NCI-H526 treated with DMSO at 0.1 percent for 48 hours (cell line): ENCODE measurements at places on chromosomes 2 and 18.
A peak's percentile ranks its signal among the peaks of the same experiment; 100 is the strongest.

- no peak for DNase-seq
Observed at GRCh38 chr2:176751314-176752227, 461.0 kb upstream of the HNRNPA3 start.

GRCh38 chr2:9135822-9136558, 70.6 kb upstream of the ASAP2 start:
- DNase-seq = no peak

GRCh38 chr2:119455066-119455718, 23.5 kb downstream of the TMEM37 start:
- no peak for DNase-seq

DNA sequence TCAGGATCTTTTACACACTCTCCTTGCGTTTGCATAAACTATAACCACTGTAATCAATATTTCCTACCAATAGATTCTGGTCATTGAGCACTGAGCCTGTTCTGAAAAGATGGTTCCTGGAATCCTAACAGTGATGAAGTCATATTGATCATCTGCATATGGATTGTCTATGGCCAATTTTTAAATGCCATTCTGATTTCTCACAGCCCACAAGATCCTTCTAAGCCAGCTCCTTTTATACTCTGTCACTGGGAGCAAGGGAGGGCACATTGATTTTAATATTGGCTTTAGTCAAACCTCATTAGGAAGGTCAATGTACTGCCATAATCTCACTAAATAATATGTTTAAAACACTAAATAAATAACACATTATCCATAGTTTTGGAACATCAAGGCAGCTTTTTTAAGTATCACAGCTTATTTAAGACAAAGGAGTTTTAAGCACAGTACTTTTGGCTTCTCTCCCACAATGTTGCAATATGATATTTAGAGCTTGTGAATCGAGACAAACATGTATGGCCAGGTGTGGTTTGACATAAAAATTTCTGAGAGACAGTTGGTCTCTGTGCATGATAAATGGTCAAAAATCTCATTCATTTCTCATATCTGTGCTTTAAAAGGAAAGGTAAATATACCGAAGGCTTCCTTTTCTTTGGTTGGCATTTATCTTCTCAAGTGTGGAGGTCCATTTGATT, 267.3 kb downstream of the MTX2 start:
- DNase-seq = no peak

DNA sequence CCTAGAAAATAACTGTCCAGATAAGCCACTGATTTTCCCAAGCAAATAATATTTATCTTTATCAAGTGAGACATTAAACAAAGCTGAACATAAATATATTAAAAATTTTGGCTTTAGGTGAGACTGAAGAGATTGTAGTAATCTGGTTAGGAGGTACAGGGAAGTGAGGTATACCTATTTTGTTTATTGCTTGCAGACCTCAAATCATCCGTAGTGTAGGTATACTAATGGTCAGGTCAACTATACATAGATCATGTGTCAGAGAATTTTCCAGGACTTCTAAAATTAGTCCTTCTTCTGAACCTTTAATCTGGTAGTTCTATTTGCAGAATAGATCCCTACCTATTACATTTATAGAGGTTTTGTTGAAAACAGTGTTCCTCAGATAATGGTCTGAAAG, 41.5 kb downstream of the SP140 start:
- no peak for DNase-seq

GRCh38 chr2:29042561-29043075, 31.7 kb downstream of the PCARE start:
- no peak for DNase-seq

- DNase-seq = no peak
Observed at GRCh38 chr2:43943323-43943722, 52.5 kb downstream of the LRPPRC start.

- DNase-seq = peak; percentile 58
Observed at GRCh38 chr2:191638079-191638801, 39.7 kb upstream of the NABP1 start.

GRCh38 chr2:65562890-65563289, 130.5 kb upstream of the SPRED2 start:
- DNase-seq = no peak

GRCh38 chr2:142314164-142314563, 183.3 kb upstream of the LRP1B start:
- DNase-seq = no peak

- DNase-seq = no peak
Observed at GRCh38 chr2:20231598-20232026, 6.7 kb upstream of the SDC1 start.

DNA sequence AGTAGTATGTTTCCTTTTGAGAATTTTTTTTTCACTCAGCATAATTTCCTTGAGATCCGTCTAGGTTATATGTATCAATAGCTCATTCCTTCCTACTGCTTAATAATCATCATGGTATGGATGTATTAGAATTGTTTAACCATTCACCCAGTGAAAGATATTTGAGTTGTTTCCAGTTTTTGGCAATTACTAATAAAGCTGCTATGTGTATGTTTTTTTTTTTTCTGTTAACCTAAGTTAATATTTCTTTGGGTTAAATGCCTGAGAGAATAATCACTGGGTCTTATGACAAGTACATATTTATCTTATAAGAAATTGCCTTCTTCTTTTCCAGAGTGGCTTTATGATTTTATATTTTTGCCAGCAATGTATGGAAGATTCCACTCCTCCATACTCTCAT, 96.4 kb upstream of the ST6GAL2 start:
- no peak for DNase-seq

DNA sequence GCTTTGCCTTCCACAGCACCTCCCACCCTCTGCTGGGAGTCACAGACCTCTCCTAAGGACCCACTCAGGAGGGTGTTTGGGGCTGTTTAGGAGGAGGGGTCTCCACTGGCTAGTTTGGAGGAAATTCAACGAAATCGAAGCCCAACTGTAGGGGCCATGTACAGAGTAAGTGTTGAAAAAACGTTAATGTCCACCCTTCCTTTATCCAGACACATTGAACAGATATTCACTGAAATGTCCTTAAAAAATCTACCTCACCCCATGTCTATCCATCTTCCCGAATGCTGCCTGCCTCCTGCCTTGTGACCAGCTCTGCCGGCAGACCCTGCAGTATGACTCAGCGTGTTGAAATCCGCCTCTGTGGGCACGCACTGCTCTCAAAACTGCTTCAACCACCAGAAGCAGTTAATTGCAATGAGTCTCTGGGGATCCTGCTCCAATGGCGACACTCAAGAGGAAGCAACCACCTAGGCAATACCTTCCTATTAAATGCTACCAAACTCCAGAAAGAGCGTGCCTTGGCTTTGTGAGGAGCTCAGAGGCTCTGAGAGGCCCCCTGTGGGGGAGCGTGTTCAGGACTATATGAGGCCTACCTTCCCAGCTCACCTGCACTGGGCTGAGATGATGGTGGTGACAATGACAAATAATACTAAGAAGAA, 61.4 kb upstream of the RTN4 start:
- peak; percentile 72 for DNase-seq

GRCh38 chr2:54330926-54331835, 75.2 kb upstream of the TSPYL6 start:
- peak; percentile 82 for DNase-seq
